ENCODE measurements at places on chromosomes 5 and 9.
A peak's percentile ranks its signal among the peaks of the same experiment; 100 is the strongest.

GRCh38 chr5:94672746-94673145 is 54.3 kb downstream of the SLF1 start:
- no peak for DNase-seq

GRCh38 chr5:146580237-146580636 is 64.2 kb upstream of the GPR151 start:
- no peak for DNase-seq

DNA sequence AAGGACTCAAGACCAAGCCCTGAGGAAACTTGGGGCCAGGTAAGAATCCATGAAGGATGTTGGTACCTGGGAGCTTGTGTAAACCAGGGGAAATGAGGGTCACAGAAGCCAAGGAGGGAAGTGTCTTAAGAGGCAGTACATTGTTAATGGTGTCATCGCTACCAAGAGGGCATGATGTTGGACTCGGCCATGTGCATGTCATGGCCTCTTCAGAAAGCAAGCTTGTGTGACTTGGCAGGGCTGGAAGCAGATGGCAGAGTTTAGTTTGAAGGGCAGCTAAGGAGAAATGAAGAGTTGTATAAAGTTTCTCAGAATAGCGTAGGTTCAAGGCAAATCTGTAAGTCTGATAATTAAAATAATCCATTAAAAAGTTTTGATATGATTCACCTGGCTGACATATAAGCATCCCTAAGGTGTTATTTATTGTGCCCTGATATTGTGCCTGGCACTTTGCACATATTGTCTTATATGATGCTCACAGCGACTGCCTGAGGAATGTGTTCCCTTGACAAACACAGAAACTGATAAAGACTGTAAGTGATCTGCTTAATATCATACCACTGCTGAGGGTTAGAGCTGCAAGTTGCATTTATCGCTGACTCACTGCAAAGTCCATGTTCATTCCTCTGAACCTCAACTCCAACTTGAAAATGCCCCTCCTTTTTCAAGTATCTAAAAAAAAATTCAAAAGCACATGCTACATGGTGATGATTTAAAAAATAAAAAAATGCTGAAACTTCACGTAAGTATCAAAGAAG is 81.3 kb upstream of the PTPN3 start:
- DNase-seq, result no peak

- DNase-seq, result no peak
These were observed 5.1 kb downstream of the MGAT1 start for GRCh38 chr5:180797256-180798192.

GRCh38 chr5:72154076-72154756 is 46.9 kb downstream of the MAP1B start:
- DNase-seq, result no peak

DNA sequence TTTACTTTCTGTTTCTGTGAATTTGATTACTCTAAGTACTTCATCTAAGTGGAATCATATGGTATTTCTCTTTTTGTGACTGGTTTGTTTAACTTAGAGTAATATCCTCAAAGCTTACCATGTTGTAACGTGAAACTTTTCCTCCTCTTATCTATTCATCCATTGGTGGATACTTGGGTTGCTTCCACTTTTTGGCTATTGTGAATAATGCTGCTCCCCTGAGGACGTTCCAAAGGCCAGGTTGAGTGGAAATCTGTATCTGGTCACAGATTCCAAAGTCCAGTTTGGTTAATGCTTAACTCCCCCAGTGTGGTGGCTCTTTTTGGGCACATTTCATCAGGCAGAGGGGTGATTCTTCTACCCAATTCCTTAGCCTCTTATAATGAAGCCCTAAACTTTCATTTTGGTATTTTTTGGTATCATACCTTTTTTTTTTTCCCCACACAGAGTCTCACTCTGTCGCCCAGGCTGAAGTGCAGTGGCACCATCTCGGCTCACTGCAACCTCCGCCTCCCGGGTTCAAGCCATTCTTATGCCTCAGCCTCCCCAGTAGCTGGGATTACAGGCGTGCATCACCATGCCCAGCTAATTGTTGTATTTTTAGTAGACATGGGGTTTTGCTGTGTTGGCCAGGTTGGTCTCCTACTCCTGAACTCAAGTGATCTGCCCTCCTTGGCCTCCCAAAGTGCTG is 65.4 kb downstream of the CMYA5 start:
- DNase-seq, result no peak

- no peak for DNase-seq
These were observed 45.3 kb upstream of the NSMF start for GRCh38 chr9:137504432-137504777.

- DNase-seq, result no peak
These were observed 10.4 kb downstream of the AMACR start for GRCh38 chr5:33997331-33997983.

DNA sequence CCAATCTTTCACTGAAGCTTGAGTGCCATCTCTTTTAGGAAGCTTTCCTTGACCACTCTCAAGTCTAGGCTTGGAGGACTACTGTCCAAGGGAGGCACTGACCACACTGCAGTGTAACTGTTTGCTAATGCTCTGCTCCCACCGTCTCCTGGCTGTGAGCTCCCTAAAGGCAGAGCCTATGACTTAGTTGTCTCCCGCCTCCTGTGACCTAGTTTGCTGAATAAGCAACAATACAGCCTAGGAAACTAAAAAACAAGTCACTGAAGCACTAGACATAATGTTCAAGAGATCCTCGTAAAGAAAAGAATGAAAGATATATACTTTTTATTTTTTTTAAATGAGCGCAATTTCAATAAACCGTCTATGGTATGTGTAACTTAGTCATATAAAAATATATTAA is 31.4 kb downstream of the LIX1 start:
- no peak for DNase-seq

DNA sequence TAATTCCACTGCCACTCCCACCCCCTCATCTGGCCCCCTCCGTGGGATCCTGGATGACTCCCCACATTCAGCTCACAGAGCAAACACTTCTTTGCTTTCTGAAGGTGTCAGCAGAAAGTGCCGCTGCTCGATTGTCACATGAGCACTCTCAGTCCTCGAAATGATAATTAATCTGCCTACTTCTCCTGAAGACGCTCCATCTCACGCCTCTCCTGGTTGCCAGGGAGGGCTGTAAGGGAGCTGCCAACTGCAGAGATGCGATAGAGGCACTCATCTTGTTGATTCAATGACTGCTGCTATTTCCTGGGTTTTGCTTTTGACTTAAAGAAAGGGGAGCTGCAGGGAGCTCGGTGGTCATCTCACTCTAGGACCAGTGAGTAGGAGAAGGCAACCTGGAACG is 206.5 kb downstream of the DAB2IP start:
- DNase-seq, result no peak

DNA sequence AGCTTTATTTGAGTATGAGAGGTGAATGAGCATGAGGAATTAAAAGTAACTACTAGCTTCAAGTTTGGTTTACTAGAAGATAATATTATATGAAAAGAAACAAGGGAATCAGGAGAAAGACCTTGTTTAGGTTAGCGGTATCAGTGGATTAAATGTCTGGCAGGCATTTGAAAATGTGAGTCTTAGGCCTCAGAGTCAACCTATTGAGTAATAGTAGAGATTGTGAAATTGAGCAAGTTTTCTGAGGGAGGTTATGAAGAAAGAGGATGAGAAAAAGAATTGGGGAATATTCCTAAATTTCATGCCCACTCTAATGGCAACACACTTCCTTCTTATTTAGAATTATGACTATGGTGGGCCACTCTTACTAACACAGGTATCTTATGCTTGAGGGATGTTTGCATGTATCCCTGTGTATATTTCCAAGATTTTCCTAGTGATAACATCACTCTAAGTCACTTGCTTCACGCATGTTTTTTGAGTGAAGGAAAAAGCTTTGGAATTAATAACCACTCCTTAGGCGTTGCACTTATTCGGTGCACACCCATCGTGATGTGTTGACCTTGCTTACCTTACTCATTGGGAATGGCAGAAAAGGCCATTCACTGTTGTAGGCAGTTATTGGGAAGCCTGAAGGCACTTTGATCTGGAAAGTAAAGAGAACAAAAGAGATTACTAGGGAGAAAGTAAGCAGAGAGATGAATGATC is 8.2 kb upstream of the ELL2 start:
- no peak for DNase-seq

DNA sequence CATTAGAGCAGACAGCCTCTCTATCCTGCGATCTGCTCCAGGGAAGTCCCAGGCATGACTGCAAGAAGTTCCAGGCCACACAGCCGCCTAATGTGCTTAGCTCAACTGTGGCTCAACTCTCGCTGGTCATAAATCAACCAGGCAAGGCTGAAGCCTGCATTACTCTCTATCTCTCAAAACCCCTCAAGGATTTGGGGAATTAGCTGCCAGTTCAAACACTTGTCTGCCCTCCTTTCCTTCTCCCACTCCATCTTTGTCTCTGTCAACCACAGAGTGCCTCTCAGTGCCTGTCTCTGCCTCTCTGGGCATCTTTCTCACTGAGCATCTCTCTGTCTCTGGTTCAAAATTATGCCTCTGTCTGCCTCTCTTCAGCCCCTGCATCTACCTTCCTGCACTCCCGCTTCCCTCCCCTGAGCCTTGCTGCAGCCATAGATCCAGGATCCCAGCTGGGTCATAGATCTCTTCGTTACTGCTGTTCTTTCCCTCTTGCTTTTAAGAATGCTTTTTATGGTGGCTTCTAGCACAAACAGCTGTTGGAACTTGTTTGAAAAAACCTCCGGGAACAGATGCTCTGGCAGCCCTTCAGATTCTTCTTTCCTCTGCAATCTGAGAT is 27.9 kb upstream of the GALNT10 start:
- no peak for DNase-seq

- DNase-seq, result peak; percentile 2
These were observed 31.1 kb upstream of the ADAMTSL1 start for GRCh38 chr9:18442629-18443491.

DNA sequence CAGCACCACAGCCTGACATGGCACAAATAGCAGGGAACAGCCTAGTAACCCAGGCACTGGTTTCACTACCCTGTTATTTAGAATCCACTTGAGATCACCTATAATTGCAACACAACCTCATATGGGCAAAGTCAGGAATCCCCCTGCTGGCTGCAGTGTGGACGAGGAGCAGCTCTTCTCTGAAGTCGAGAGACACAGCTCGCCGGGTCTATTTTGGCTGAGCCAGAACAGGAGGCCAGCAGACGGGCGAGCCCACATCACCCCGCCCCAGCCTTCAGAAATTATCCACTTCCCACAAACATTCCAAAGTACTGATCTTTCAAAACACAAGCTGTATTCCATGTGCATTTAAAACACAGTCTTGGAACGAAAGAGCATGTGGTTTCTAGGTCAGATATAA is 179.0 kb downstream of the ROR2 start:
- no peak for DNase-seq

- no peak for DNase-seq
These were observed 79.9 kb downstream of the TAF11L14 start for GRCh38 chr5:17714186-17714585.

DNA sequence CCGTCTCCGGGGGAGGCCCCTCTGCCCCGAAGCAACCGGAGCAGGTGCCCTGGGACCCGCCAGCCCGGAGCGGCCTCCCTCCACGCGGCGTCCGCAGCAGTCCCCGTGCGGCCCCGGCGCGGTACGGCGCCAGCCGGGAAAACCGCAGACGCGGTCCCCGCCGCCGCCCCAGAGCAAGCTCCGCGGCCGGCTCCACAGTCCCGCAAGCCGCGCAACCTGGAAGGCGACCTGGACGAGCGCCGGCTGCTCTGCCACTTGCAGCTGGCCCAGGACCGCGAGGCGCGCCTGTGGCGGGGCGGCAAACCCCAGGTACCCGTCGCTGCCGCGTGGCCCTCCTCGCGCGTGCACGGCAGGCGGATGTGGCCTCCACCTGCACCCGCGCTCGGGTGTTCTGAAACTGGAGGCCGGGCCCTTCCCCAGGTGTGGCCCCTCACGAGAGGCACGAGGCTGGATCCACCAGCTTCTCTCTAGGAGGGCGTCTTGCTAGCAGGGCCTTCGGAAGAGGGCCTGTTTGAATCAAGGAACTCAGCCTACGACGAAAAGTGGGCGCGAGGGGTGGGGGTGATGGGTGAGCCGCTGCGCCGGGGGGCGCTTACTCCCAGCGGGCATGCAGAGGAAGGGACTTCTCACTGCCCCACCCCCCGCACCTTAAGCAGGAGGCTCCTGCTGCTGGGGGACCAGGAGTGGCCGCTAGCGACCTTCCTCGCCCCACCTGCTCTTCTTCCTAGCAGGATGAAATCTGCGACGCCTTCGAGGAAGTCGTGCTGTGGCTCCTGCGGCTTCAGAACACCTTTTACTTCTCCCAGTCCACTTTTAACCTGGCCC is 602 bp downstream of the CCNI2 start:
- DNase-seq, result peak; percentile 50

- DNase-seq, result no peak
These were observed 52.9 kb upstream of the DHFR start for GRCh38 chr5:80707645-80708044.

DNA sequence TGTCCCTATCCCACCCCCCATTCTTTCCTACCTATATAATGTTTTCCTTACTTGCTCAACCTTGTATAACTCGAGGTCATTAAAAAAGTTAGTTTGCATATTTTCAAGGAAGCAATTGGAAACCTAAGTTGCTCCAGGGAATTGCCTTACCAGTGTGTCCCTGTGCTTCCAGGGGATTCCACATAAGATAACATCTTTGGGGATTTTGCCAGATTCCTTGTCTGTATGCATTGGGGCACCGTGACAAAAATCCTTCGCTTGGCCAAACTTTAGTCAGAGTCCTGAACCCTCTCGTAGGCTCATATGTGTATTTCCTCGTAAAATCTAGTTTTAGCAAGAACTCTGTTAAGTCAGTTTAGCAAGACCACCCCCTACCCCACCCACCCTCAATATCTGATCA is 14.7 kb upstream of the OSMR start:
- no peak for DNase-seq

- no peak for DNase-seq
These were observed 488.1 kb upstream of the PAPPA start for GRCh38 chr9:115665519-115665918.

DNA sequence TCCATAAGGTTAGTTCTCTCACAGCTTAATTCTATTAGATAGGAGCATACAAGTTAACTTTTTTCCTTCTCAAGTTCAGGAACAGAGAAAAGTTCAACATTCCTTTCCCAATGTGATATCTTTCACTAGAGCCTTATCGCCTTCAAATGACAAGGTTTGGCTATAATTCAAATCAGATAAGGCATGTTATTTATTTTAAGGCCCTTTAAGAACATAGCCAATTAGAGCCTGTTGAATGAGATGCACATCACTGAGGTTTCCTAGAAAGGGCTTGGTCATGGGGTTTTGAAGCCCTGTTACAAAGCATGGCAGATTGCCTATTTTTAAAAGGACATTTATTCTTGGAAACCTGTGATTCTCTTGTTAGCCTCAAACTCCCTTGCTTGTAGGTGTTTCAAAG is 123.4 kb downstream of the BASP1 start:
- DNase-seq, result no peak

GRCh38 chr5:10351199-10351905 is 2.1 kb upstream of the MARCHF6 start:
- no peak for DNase-seq

DNA sequence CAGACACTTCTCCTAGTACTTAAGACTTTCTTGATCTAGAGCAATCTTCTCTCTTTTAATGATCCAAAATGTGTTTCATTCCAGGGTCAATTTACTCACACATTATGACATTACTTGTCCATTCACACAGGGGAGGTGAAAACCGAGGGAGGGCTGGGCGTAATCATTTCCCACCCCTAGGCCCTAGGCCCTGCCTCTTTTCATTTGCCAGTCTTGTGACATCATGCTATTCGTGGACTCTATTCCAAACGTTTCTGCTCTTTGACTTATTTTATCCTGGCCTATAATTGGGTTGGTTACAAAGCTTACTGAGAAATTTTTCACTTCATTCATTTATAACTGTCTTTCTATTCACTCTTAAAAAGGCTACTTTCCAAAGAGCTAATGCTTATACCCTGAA is 2.4 kb downstream of the DCAF12 start:
- DNase-seq, result no peak
